ENCODE measurements at places on chromosomes 1 and 21. TPM values are rescaled to one million over a fixed set of nuclear protein-coding genes. Genes with fewer than 3 reads are reported as not detected.

PTCH2 gene
- polyA plus RNA-seq, result not detected

FAM3B gene
- not detected for polyA plus RNA-seq

GRCh38 chr1:29948581-29948980, 712.3 kb downstream of the PTPRU start:
- no peaks in the 10 kb centered on the region for H3K4me1 ChIP-seq
- no peak overlapping the region for H3K4me3 ChIP-seq
- no peaks in the 10 kb centered on the region for H3K27me3 ChIP-seq
- DNase-seq, result no peak
- H3K36me3 ChIP-seq, result no peaks in the 10 kb centered on the region

B3GALT5 gene
- polyA plus RNA-seq, result not detected

DNA sequence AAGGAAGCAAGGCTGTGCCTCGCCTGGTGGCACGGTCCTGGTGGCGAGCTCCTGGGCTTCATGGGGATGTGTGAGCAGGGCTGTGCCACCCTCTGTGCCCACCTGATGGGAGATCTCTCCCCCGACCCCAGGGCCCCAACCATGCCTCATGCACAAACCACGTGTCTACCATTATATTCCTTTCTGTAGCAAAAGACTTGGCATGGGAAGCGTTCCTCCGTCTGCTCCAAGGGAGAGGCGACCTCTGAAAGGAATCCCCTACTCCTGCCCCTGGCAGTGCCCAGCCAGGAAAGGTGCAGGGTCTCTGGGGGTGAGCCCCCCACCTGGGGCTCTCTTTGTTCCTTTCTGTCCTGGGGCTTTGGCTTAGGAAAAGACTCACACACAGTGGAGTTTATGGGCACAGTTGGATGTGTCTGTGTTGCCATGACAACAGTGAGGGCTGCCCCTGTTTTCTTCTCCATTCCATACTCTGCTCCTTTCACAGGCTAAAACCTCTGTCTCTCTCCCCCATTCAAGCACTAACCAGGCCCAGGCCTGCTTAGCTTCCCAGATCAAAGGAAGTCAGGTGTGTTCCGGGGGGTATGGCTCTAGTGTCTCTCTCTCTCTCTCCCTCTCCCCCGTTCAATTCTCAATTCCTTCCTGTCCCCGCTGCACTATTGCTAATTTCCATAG, 21.4 kb upstream of the LRRN2 start:
- H3K4me1 ChIP-seq, result no peaks in the 10 kb centered on the region
- no peak overlapping the region for H3K4me3 ChIP-seq
- H3K36me3 ChIP-seq, result no peaks in the 10 kb centered on the region
- peaks cover 7% of the 10 kb centered on the region for H3K27me3 ChIP-seq
- H3K27ac ChIP-seq, result no peak overlapping the region

- no peak for DNase-seq
- no peak overlapping the region for H3K4me3 ChIP-seq
- H3K36me3 ChIP-seq, result no peaks in the 10 kb centered on the region
- peaks cover 9% of the 10 kb centered on the region for H3K4me1 ChIP-seq
- no peaks in the 10 kb centered on the region for H3K27me3 ChIP-seq
Observed at GRCh38 chr1:101187297-101187696, 49.5 kb upstream of the S1PR1 start.

TLCD4 gene
- 0.80 TPM for polyA plus RNA-seq

IPO9 gene
- polyA plus RNA-seq, result 13.9 TPM

DNA sequence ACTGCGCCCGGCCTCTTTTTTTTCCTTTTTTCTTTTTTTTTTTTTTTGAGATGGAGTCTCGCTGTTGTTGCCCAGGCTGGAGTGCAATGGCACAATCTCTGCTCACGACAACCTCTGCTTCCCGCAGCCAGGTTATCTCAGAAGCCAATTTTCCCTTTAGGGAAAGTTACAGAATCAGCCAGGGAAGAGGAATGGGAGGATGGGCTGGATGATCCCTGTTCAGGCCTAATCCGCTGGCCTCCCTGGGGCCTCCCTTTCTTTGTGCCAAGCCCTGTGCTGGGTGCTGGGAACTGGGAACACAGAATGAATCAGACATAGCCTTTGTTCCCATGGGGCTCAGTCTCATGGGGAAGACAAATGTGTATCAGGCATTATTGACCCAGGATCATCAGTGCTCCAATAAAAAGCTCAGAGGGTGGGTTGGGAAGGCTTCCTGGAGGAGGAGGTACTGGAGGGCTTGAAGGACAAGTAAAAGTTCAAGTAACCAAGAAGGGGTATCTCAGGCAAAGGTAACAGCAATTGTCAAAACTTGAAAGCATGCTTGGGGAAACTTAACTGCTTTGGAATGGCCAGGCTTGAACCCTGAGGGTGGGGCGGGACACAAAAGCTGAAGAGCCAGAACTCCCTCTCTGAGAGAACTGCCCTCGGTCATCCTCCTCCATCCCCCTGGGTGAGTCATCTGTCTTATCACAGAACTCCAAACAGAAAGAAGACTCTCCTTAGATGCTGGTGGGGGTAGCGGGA, 14.3 kb downstream of the ECHDC2 start:
- H3K4me3 ChIP-seq, result no peak overlapping the region
- no peak for DNase-seq
- no peak overlapping the region for H3K27ac ChIP-seq
- no peaks in the 10 kb centered on the region for H3K4me1 ChIP-seq
- H3K27me3 ChIP-seq, result no peaks in the 10 kb centered on the region

DNA sequence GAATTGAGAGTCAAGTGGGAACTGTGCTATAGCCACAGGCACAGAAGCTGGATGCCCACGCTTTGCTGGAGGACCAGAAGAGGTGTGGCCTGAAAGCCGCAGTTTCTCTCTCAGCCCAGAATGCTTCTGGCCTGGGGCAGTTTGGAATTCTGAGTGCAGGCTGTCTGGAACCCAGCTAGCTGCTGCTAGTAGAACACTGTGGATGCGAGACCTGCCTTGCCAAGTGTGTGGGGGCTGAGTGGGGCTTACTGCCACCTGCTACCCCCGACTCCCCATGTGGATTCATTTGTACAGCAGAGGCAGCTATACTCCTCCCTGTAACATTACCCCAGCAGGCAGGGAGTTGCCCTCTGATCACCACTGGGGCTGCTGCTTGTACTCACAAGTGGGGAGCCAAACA, 12.2 kb downstream of the ADAMTS1 start:
- no peaks in the 10 kb centered on the region for H3K27me3 ChIP-seq
- no peak for DNase-seq
- no peak overlapping the region for H3K4me3 ChIP-seq
- H3K27ac ChIP-seq, result no peak overlapping the region
- no peaks in the 10 kb centered on the region for H3K4me1 ChIP-seq
- no peaks in the 10 kb centered on the region for H3K36me3 ChIP-seq

DNA sequence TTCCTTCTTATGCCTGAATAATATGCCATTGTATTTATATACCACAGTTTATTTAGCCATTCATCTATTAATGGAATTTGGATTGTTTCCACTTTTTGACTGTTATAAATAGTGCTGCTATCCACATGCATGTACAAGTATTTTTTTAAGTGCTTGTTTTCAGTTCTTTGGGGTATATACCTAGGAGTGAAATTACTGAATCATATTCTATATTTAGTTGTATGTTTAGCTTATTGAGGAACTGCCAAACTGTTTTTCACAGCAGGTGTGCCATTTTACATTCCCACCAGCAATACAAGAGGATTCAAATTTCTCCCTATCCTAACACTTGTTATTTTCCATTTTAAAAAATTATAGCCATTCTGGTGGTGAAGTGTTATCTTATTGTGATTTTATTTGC, 7.6 kb upstream of the HJV start:
- H3K4me1 ChIP-seq, result no peaks in the 10 kb centered on the region
- no peak overlapping the region for H3K27ac ChIP-seq
- DNase-seq, result no peak
- H3K36me3 ChIP-seq, result no peaks in the 10 kb centered on the region
- peaks cover 2% of the 10 kb centered on the region for H3K27me3 ChIP-seq

DNA sequence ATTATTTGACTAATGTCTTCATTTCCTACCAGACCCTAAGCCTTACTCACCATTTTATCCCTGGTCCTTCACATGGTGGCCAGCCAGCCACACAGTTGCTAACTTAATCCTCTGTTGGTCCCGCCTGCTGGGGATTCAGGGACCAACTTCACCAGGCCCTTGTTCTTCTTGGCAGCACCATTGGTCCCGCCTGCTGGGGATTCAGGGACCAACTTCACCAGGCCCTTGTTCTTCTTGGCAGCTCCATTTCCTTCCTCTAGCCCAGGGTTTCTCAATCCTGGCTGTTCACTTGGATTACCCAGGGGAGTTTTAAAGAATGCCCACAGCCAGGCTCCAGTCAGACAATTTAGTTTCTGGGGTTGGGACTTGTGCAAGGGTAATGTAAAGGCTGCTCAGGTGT, 233.1 kb upstream of the CSF3R start:
- H3K36me3 ChIP-seq, result no peaks in the 10 kb centered on the region
- no peak for DNase-seq
- H3K27ac ChIP-seq, result no peak overlapping the region
- H3K27me3 ChIP-seq, result peaks cover 6% of the 10 kb centered on the region
- no peaks in the 10 kb centered on the region for H3K4me1 ChIP-seq
- no peak overlapping the region for H3K4me3 ChIP-seq

DNA sequence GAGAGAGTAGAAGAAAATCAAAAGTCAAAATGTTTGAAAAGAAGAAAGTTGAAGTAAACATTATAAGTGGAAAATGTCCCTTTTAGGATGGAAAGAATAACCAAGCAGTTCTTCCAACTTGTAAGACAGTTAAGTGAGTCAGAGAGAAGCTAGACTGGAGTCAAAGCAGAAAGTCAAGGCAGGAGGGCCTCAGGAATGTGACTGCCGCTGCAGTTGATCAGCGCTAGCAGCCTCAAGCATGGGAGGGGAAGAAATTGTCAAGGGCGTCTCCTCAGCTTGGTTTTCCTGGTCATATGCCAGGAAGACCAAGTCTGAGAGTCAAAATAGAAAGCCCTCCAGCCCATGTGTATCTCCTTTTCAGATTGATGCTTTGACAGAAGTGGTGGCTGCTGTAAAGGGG, 23.2 kb downstream of the HAO2 start:
- DNase-seq, result no peak
- H3K27me3 ChIP-seq, result peaks cover 1% of the 10 kb centered on the region
- H3K36me3 ChIP-seq, result no peaks in the 10 kb centered on the region
- no peak overlapping the region for H3K4me3 ChIP-seq
- H3K27ac ChIP-seq, result no peak overlapping the region
- no peaks in the 10 kb centered on the region for H3K4me1 ChIP-seq

DNA sequence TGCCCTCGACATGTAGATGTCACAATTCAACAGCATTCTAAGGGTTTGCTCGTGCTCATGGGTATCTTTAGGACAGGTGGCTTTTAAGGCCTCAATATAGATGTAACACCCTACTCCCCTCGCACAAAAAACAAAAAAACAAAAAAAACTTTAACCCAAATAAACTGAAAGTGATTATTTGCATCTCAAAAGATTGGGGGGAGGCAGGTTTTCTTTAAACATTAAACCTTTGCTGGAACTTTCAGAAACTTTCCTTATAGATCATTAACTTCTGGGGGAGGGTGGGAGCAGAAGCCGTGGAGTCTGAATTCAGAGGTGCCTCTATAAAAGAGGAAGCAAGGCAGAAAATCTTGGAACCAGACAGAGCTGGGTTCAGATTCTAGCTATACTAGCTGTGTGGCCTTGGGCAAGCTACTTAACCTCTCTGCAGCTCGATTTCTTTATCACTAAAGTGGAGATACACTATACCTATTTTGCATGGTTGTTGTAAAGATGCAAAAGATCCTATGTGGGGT, 3.2 kb upstream of the KIAA1614 start:
- peaks cover 9% of the 10 kb centered on the region for H3K4me1 ChIP-seq
- H3K4me3 ChIP-seq, result no peak overlapping the region
- DNase-seq, result no peak
- H3K27me3 ChIP-seq, result peaks cover 13% of the 10 kb centered on the region
- no peaks in the 10 kb centered on the region for H3K36me3 ChIP-seq

DNA sequence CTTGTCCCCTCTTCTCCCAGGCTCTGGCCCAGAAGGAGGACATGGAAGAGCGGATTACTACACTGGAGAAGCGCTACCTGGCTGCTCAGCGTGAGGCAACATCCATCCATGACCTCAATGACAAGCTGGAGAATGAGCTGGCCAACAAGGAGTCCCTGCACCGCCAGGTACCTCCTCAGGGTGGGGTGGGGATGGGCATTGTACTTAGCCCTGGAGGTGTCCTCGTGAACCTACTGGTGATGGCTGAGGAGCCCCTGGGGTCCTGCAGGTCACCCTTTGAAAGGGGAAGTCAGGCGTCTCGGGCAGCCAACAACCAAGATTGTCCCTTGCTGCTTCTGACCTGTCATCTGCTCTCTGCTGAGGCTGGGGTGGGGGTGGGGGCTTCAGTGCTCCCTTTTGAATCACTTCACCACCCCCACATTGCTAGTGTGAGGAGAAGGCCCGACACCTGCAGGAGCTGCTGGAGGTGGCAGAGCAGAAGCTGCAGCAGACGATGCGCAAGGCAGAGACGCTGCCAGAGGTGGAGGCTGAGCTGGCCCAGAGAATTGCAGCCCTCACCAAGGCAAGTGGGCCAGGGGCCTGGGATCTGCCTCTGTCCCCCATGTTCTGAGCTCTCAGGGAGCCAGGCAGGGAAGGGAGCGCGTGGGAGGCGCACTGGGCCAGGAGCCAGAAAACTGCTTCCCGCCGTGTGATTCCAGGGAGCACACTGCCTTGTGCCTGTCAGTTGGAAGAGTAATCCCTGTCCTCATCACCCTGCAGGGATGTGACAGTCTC, 19.7 kb downstream of the PPFIA4 start:
- DNase-seq, result no peak
- no peak overlapping the region for H3K4me3 ChIP-seq
- no peak overlapping the region for H3K27ac ChIP-seq
- no peaks in the 10 kb centered on the region for H3K27me3 ChIP-seq

DNA sequence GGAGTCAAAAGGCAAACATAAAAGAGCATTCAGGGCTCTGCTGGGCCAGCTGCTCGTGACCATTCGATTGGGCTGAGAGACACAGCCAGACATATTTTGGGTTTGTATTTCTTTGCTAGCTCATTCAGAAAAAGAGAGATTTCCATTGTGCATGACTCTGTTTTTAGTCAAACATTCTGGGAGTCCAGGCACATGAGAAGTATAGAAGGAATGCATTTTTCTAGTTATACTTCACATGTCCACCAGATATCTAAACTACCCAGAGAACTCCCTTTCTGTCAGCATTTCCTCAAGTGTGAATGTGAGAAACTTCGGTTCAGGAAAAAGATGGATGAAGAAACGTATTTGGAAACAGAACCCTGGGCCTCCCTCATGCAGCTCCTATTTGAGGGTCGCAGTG, 6.3 kb upstream of the KCNE1 start:
- H3K36me3 ChIP-seq, result peaks cover 3% of the 10 kb centered on the region
- no peaks in the 10 kb centered on the region for H3K4me1 ChIP-seq
- no peak overlapping the region for H3K4me3 ChIP-seq
- H3K27me3 ChIP-seq, result no peaks in the 10 kb centered on the region
- H3K27ac ChIP-seq, result no peak overlapping the region

- H3K27me3 ChIP-seq, result no peaks in the 10 kb centered on the region
- H3K4me1 ChIP-seq, result no peaks in the 10 kb centered on the region
- peaks cover 15% of the 10 kb centered on the region for H3K36me3 ChIP-seq
Observed at GRCh38 chr1:58497499-58497898, 49.0 kb downstream of the OMA1 start.

DNA sequence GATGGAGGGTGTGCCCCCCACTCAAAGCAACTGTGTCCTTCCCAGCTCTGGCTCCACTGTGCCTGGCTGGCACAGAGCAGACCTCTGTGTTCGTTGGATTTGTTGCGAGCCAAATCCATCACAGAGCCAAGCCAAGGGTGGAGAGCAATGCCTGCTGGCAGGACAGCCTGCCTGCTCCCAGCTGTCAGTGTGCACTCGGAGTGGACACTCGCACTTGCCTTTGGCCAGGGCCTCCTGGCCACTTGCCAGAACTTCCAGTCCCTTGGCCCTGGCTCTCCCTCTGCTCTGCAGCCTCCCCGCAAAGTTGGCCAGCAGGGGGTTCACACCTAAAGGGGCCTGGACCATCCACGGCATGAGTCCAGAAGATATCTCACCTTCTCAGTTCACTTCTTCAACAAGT, 16.4 kb downstream of the HEYL start:
- no peaks in the 10 kb centered on the region for H3K4me1 ChIP-seq
- no peaks in the 10 kb centered on the region for H3K36me3 ChIP-seq
- H3K4me3 ChIP-seq, result no peak overlapping the region
- no peak overlapping the region for H3K27ac ChIP-seq
- H3K27me3 ChIP-seq, result peaks cover 1% of the 10 kb centered on the region

Data from CD4-positive, CD25-positive, alpha-beta regulatory T cell (primary cell).